Activated B cell treated with CpG ODN at 0.5 μM for 24 hours (primary cell): ENCODE measurements at places on chromosomes 16 and 17. TPM values are rescaled to one million over a fixed set of nuclear protein-coding genes. Genes with fewer than 3 reads are reported as not detected.
A peak's percentile ranks its signal among the peaks of the same experiment; 100 is the strongest.

The DYNLRB2 gene
- 0.71 TPM in 1 of 2 replicates, not detected in the other for total RNA-seq

DNA sequence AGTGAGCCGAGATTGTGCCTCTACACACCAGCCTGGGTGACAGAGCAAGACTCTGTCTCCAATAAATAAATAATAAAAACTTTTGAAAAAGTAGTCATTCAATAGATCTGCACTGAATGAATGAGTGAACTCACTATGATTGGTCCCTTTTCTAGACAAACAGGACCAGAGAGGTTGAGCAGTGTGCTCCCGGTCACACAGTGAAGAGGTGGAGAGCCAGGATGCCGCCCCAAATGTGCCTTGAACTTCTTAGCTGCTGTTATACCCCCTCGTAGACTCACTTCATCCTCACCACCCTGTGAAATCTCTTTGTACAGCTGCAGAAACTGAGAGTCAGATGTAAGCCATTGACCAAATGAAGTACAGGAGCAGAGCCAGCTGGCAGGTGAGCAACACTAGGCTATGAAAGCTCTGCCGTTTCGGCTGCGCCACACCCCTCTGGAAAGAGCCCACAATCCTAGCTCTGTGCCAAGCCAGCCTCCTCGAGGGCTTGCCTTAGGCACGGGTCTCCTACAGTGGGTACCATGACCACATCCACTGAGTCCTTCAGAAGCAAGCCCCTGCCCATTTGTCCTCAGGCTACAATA, 7.8 kb upstream of the KIAA0513 start:
- H3K36me3 ChIP-seq = no peaks in the 10 kb centered on the region
- H3K4me3 ChIP-seq = no peak overlapping the region
- DNase-seq = no peak
- peaks cover 12% of the 10 kb centered on the region for H3K27me3 ChIP-seq
- no peaks in the 10 kb centered on the region for H3K4me1 ChIP-seq
- no peak overlapping the region for H3K27ac ChIP-seq

The IRX3 gene
- not detected in 2 replicates for total RNA-seq

GRCh38 chr17:385178-385835, 32.7 kb upstream of the RPH3AL start:
- peaks cover 18% of the 10 kb centered on the region for H3K4me1 ChIP-seq
- H3K4me3 ChIP-seq = peak overlapping the region; percentile 72
- H3K27ac ChIP-seq = no peak overlapping the region
- H3K36me3 ChIP-seq = no peaks in the 10 kb centered on the region
- DNase-seq = peak; percentile 24

- H3K4me1 ChIP-seq = no peaks in the 10 kb centered on the region
- H3K36me3 ChIP-seq = no peaks in the 10 kb centered on the region
- H3K27ac ChIP-seq = no peak overlapping the region
- DNase-seq = no peak
Observed at GRCh38 chr17:76903631-76904030, 35.4 kb downstream of the MGAT5B start.
